NCI-H2171 (cell line): ENCODE measurements at places on chromosomes 2 and 18.

- DNase-seq: no peak
Measured at GRCh38 chr2:46487667-46488335, 8.4 kb downstream of the TMEM247 start.

GRCh38 chr2:100394111-100394641 is 23.3 kb downstream of the CHST10 start:
- no peak for DNase-seq

DNA sequence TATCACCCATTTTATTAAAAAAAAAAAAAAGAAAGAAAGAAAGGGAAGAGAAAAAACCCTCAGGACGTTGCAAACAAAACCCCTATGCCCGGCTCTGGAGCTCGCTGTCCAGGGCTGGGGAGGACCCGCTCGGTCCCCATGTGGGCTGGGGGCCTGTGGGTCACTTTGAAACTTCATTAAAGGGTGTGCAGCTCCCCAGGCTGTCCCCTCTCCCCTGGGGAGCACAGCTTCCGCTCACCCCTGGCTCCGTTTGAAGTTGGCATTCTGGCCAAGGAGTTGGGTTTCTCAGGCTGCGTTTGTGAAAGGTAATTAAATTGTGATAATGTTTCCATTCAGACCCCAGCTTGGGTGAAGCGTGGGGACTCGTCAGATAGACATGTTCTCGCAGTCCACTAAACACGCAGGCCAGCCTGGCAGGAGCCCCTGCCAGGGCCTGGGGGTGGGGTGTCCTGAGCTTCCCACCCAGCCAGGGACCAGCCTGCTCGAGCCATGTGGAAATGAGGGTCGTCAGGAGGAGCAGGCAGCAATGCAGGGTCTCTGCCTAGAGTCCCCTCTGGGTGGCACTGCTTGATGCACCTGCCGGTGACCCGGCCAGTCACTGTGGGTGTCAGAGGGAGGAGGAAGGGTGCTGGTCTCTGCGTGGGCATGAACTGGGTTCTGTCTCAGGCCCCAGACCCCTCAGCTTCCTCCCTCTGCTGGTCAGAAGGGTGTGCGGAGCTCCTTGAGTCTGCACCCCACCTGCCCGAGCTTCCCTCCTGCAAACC is 166.2 kb downstream of the INHBB start:
- no peak for DNase-seq

DNA sequence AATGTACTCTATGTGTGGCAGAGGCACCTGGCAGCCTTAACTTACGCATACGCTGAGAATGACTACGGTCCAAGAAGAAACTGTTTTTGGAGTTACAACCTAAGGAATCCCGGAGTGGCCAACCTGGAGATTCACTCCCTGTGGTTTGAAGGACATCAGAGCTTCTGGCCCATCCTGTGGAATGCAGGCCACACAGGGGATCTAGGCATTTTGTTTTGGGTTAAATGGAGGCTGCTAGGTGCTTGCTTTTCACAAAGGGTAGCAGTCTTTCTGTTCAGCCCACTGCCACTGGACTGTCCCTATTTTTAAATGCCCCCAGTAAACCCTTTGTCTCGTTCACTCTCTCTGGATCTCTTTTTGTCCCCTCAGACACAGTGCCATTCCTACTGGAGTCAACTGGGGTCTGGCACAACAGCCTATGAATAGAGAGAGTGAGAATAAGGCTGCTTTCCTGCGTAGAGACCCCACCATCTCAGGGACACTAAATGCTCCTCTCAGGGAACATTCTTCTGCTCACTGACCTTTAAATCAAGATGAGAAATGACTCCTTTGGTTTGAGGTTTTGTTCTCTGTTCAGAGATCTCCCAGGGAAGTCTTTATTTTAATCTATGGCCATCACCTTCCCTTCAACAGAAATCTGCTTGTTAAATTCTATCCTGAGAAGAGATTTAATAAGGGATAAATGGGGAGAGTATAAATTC is 124.9 kb downstream of the B3GNT2 start:
- DNase-seq: no peak

DNA sequence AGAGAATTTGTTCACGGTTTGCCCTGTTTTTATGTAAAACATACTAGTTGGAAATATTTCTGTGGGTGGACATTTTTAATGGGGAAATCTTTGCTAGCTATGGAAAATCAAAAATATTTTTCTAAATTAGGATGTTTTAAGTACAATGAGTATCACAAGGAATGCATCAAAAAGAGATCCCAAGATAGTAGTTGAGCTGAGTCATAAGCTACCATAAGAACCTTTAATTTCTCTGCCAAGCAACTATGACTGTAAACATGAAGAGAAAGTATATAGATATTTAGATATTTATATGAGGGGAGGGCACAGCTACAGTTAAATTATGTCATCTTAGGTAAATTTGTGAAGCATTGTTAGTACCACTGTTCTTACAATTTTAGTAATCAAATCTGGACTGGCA is 646.2 kb downstream of the XIRP2 start:
- DNase-seq: no peak

DNA sequence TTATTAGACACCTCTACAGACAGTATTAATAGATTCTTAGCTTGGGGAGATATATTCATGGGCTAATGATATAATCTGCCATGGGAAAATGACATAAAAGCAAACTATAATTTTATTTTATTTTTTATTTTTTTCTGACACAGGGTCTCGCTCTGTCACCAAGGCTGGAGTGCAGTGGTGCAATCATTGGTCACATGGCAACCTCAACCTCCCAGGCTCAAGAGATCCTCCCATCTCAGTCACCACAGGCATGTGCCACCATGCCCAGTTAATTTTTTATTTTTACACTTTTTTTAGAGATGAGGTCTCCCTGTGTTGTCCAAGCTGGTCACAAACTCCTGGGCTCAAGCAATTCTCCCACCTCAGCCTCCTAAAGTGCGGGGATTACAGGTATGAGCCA is 39.3 kb downstream of the RTN4 start:
- no peak for DNase-seq

DNA sequence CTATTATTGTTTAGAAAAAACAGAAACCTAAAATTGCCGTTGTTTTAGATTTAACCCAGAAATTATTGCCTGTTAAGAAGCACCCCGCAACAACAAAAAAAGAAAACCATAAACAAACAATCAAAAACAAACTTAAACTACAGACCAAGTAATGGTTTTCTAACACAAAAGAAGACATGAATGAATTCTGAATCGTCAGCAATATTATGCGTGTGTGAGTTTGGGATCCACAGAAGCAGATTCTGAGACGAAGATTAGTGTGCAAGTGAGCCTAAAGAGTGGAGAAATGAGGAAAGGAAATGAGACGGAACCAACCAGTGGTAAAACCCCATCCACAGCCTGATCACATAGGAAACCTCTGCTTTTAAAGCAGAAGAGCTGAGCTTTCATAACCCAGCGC is 1514.9 kb upstream of the PIK3C3 start:
- DNase-seq: no peak

DNA sequence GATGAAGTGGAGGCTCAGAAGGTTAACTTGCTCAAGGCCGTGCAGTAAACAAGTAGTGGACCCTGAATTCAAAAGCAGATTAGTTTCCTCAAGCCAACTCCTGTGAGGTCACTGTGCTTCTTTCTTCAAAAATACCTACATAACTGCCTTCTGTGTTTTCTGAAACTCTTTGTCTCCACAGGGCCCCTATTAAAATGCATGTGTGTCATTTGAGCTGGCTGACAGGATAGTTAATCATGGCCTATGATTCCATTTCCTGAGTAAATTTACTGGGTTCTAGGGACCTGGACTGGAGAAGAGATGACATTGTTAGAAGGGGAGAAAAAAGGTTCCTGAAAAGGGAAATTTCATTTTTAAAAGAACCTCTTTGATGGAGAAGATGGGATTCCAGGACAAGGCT is 12.9 kb upstream of the DTNA start:
- DNase-seq: no peak

- no peak for DNase-seq
Measured at GRCh38 chr2:52456561-52457377, 1310.8 kb upstream of the CHAC2 start.

DNA sequence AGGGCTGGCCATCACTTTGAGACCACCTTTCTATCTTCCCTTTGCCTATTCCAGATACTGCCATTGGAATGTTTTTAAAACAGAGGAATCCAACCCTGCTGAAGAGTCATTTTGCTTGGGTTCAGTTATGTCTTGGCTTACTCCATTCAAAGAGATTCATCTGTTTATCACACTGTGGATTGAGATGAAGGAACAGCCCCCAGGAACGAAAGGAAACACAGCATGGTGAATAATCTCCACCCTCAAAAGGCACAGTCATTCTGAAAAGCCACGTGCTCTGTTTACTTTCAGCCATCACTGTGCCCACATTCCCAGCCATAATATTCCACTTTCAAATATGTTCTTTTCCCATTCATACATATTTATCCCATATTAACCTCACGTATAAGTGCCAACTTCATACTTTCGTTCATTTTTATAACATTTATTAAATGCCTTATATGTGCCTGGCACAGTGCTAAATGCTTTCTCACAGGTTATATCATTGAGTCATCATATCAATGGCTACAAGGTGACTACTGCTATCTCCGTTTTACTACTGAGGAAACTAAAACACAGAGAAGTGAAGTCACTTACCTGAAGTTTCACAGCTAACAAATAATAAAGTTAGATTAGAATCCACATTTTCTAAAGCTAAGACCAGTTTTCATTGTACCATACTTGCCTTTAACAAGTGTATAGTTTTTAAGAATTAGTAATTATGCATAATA is 143.6 kb downstream of the OSR1 start:
- DNase-seq: no peak

DNA sequence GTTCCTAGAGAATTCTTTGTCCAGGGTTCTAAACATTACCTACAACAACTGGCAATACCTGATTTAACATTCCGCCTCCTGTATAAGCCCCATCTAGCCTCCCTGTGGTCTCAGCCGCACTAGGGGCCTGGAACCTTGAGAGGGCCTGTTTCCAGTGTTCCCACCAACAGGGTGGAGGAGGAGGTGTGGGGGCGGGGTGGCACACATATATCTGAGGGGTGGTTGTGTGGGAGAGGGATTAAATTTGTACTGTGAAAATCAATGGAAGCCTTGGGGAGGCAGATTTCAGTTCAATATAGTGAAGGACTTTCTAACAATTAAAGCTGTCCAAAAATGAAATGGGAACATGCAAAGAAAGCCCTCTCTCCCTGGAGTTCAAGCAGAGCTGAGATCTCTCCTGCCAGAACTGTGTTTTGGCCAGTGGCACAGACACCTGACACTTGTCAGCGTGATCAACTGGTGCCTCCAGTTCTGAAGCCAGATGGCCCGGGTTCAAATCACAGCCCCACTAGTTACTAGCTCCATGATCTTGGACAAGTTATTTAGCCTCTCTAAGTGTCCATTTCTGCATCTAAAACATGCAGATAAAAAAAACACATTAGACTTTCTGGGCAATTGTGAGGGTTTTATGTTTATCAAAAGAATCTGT is 17.0 kb upstream of the FZD7 start:
- DNase-seq: no peak

DNA sequence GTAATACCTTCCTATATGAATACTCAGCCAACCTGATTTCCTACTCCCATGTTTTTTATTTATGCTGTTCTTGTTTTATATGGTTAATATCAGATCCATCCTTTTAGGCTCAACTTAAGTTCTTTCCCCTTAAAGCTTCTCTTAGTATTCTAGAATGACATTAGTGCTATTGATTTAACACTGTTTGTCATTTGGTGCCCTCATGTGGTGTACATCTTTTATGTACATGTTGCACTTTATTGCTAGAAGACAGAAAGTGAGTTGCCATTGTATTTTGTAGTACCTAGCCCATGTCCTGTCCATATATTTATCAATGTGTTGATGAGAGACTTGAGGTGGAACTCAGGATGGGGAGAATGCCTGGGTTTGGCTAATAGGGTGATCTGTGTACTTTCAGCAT is 2.5 kb downstream of the HTRA2 start:
- no peak for DNase-seq

GRCh38 chr18:36529747-36530146 is 232.2 kb downstream of the FHOD3 start:
- DNase-seq: no peak

- no peak for DNase-seq
Measured at GRCh38 chr2:221958224-221958623, 340.6 kb downstream of the PAX3 start.

DNA sequence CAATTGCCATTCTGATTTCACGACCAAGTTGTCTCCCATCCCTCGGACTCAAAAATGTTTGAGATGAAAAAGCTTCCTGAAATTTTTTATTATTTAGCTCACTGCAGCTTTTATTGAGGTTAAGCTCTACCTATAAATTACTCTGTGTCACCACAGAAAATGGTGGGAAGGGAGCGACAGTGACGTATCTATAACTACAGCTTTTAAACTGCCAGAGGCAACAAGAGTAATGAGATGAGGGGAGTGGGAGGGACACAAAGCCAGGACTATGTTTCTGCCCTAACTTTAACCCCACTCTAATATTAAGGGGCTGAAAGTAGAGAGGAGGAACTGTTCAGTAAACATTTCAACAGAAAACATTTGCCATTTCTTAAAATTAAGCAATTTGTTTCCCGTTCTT is 37.4 kb downstream of the SMAD2 start:
- DNase-seq: no peak

DNA sequence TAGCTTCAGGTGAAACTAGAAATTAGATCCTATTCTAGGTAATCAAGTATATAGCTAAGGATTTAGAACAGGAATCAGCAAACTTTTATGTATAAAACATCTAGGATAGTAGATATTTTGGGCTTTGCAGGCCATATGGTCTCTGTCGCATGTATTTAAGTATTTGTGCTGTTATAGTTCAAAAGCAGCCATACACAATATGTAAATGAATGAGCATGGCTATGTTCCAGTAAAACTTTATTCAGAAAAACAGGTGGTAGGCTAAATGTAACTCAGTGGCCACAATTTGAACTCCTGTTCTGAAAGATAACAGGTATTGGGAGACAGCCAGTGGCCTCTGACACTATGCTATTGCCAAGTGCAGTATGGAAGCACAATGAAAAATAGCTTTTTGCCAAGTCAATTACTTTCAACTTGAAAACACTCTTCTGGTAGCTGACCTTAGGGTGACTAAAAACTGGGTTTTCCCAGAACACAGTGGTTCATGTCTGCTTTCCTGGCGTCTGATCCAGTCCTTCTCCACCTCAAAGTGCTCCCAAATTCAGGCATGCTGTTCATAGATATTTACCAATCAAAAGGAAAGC is 304.7 kb upstream of the SYT4 start:
- DNase-seq: no peak

DNA sequence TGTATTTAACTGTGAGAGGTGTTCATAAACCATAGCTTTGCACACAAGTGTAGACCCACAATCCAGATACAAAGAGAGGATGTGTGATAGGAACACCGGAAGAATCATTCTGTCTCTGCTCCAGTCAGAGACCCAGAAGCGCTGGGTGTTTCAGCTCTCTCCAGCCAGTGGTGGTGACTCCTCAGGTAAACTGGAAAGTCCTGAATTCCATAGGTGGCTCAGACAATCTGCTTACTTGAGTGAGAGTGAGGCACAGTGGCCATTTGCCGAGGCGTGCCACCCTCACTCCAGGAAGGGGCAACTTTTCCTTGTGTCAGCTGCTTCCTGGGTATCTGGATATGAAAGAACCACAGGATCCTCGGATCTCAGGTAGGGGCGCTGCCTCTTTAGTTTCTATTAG is 171.5 kb downstream of the KCNS3 start:
- no peak for DNase-seq
